Natural killer cell treated with Interleukin-12 subunit alpha and Interleukin-12 subunit beta and Interleukin-15 and Interleukin-18, amount 100 ng/mL, for 72 hours (primary cell): ENCODE measurements at places on chromosomes 7 and 10.
A peak's percentile ranks its signal among the peaks of the same experiment; 100 is the strongest.

GRCh38 chr7:138776166-138776833 lies 21.5 kb upstream of the TMEM213 start:
- no peak overlapping the region for H3K4me3 ChIP-seq
- no peak for DNase-seq
- no peaks in the 10 kb centered on the region for H3K4me1 ChIP-seq
- no peak overlapping the region for H3K27ac ChIP-seq

DNA sequence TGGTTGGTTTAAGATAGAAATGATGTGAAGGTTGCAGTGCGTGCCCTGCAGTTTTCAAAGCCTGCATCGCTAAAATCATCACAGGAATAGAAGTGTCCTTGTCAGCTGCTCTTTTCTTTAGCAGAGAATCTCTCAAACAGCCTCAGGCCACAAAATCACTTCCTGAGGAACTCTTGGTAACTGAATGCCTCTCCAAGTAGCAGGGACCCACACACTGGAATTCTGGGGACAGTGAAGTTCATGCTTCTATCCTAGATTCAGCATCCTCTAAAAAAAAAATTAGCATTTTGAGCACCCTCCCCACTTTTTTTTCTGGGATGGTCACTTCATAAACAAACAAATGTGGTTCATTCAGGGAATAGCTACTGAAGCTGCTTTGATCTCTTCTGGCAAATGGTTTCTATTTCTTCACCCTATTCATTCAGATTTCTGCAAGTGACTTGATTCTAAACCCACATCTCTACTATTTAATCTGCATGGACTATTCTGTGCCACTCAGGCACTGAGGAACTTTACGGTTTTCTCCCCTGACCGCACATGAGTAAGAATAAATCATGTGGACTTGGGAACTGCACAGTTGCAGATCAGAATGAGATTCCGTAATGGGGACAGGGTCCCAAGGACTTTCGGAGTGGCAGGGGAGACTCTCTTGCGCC lies 306.9 kb downstream of the FRMD4A start:
- no peak overlapping the region for H3K4me3 ChIP-seq
- peaks cover 3% of the 10 kb centered on the region for H3K36me3 ChIP-seq
- H3K27me3 ChIP-seq: peaks cover 56% of the 10 kb centered on the region
- DNase-seq: no peak

DNA sequence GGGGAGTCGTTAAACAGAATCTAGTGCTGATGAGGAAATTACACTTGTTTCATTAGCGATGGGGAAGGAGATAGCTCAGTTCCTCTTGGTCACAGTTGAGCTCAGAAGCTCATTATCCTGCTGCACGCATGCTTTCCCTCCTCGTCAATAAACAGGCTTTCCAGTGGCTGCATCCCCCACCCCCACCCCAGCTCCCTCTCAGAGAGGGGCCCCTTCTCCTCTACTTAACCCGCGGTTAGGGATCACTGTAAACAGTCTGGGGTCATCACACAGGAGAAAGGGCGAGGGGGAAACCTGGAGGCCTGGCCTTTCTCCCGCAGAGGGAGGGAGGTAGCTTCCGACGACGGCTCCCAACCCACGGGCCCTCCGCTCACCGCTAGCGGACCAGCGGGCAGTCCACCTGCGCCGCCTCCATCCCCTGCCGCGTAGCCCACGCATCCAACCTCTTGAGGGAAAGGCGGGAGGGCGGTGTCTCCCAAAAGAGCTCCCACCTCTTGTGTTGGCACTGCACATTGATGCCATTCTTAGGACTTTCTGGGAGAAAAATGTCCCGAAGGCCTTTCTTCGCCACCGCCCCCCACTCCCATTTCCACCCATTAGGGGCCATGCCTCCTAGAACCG lies 80.8 kb downstream of the PAX2 start:
- no peak overlapping the region for H3K27ac ChIP-seq
- no peaks in the 10 kb centered on the region for H3K36me3 ChIP-seq
- peaks cover 51% of the 10 kb centered on the region for H3K27me3 ChIP-seq
- H3K4me3 ChIP-seq: no peak overlapping the region
- peaks cover 23% of the 10 kb centered on the region for H3K4me1 ChIP-seq
- no peak for DNase-seq

- H3K36me3 ChIP-seq: no peaks in the 10 kb centered on the region
- H3K4me3 ChIP-seq: no peak overlapping the region
- no peak overlapping the region for H3K27ac ChIP-seq
- H3K27me3 ChIP-seq: no peaks in the 10 kb centered on the region
These were observed 225.2 kb downstream of the XPNPEP1 start for GRCh38 chr10:109698086-109698485.

GRCh38 chr7:36128448-36129047 lies 24.5 kb upstream of the EEPD1 start:
- no peak overlapping the region for H3K4me3 ChIP-seq
- peaks cover 29% of the 10 kb centered on the region for H3K27me3 ChIP-seq
- no peaks in the 10 kb centered on the region for H3K36me3 ChIP-seq
- H3K27ac ChIP-seq: no peak overlapping the region

DNA sequence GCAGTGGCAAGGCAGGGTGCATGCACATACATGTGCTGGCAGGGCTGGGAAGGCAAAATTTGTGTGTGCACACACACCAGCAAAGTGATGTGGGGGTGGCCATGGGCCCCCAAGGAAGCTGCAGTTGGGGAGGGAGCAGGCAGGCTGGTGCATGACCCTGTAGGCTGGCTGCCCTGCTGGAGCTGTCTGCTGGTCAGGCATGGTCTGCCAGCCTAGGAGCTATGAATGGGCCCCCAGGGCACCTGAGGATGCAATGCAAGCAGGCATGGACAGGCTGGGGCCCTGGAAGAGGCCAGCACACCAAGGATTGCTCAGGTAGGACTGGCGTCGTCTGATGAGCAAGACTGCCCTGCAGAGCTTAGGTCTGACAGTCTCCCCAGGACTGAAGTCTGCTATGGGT lies 18.2 kb upstream of the PPP1R3A start:
- H3K4me3 ChIP-seq: no peak overlapping the region
- no peak overlapping the region for H3K27ac ChIP-seq
- DNase-seq: no peak

GRCh38 chr7:116957874-116958273 lies 4.6 kb downstream of the ST7 start:
- no peak overlapping the region for H3K4me3 ChIP-seq
- H3K27me3 ChIP-seq: no peaks in the 10 kb centered on the region
- H3K4me1 ChIP-seq: peaks cover 37% of the 10 kb centered on the region
- no peak for DNase-seq

- no peak overlapping the region for H3K27ac ChIP-seq
These were observed 78.7 kb downstream of the PRLHR start for GRCh38 chr10:118516716-118517115.

DNA sequence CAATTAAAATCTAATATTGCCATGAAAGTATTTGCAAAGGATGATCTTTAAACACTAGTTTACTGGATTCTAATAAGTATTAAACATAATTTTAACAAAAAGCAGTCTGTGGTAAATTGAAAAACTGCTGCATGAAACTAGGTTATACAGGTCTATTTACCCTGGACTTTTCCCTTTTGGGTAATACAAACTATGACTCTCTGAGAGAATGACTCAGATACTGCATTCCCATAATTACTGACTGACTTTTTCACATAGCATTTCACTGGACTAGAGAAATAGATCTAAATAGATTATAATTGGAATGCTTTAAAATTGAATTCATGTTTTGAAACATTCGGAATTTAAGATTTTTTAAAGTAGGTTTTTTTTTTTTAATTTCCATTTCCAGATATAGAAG lies 395.7 kb downstream of the THSD7A start:
- no peaks in the 10 kb centered on the region for H3K36me3 ChIP-seq
- no peaks in the 10 kb centered on the region for H3K27me3 ChIP-seq
- no peak overlapping the region for H3K4me3 ChIP-seq
- DNase-seq: no peak

- H3K27me3 ChIP-seq: no peaks in the 10 kb centered on the region
- no peak overlapping the region for H3K4me3 ChIP-seq
- H3K4me1 ChIP-seq: peaks cover 19% of the 10 kb centered on the region
- peak overlapping the region; percentile 14 for H3K27ac ChIP-seq
- DNase-seq: no peak
These were observed 18.5 kb downstream of the RFC2 start for GRCh38 chr7:74235518-74236268.

DNA sequence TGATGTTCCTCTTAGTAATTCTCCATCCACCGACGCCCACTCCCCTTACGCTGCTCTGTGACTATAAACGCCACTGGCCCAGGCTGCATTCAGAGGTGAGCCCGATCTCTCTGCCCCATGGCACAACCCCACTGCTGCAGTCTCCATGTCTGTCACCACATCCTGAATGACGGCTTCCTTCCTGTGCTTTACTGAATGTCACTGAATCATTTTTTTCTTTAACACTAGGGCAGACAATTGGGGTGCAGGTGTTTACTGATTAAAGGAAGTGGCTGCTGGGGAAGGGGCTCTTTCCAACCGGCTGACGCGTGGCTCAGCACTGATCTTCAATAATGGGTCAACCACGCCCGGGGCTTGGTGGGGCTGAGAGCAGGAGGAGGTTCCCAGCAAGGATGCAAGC lies 208.3 kb downstream of the USP6NL start:
- peaks cover 4% of the 10 kb centered on the region for H3K36me3 ChIP-seq
- peaks cover 50% of the 10 kb centered on the region for H3K4me1 ChIP-seq
- peak; percentile 63 for DNase-seq
- H3K27me3 ChIP-seq: no peaks in the 10 kb centered on the region
- H3K27ac ChIP-seq: peak overlapping the region; percentile 87

DNA sequence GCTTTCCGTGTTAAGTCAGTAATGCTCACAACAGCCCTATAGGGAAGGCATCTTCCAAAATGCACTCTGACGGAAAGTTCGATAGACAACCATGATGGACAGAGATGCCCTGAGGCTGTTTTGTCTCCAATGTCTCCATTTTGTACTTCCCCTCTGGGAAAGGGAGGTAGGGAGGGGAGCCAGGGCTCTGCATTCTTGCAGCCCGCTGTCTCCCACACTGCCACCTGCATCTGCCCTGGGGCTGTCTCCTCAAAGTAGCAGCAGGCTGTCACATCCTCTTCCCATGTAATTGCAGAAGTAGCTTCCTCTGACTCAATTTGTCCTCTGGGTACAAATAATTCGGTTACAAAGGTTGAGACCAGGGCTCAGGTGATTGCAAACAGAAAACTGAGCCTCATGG lies 131.4 kb downstream of the GPAM start:
- no peak overlapping the region for H3K27ac ChIP-seq
- no peak for DNase-seq
- H3K27me3 ChIP-seq: peaks cover 4% of the 10 kb centered on the region
- H3K4me1 ChIP-seq: no peaks in the 10 kb centered on the region

DNA sequence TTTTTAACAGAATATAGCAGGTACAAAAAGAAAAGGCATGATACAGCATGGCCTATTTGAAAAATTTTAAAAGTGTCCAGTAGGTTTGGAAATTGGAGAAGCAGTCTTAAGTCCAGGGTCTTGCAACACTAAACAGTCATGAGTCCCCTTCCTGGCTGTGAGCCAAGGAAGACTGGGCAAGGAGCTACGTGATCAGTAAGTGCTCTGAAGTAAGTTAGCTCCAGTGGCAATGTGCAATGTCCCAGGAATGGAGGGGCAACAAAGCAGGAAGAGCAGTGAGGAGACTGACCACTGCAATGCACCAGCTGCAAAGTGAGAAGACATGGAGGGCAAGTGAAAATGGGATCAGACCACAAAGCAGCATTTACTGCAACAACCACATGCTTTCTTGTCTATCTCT lies 72.9 kb upstream of the GRID1 start:
- peaks cover 24% of the 10 kb centered on the region for H3K36me3 ChIP-seq
- H3K4me3 ChIP-seq: no peak overlapping the region
- H3K27me3 ChIP-seq: no peaks in the 10 kb centered on the region

DNA sequence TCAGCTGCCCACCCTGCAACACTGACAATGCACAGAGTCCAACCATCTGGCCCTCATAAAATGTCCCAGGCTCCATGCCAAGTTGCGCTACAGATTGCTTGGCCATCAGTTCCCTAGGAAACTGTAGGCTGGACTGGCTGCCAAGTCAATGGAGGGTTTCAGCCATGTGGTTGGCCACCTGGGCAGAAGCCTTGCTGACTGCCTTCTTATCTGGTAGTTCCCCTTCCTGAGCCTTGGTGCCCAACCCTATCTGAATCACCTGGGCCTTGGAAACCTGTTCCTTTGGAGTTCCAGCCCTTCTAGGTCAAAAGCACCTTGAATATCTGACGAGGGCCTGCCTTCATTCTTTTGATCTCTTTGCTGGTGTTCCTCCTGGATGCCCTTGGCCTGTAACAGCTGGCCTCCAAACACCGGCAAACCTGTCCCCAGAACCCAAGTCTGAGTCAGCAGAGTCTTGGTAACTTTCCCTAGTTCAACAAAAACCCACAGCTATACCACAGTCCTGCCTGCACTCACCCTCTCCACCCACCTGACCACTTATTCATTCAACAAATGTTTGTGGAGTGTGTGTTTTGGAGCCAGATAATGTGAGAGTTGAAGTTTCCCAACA lies 37.4 kb upstream of the KDM7A start:
- peak overlapping the region; percentile 24 for H3K27ac ChIP-seq
- no peaks in the 10 kb centered on the region for H3K36me3 ChIP-seq
- no peak for DNase-seq
- peaks cover 37% of the 10 kb centered on the region for H3K4me1 ChIP-seq

DNA sequence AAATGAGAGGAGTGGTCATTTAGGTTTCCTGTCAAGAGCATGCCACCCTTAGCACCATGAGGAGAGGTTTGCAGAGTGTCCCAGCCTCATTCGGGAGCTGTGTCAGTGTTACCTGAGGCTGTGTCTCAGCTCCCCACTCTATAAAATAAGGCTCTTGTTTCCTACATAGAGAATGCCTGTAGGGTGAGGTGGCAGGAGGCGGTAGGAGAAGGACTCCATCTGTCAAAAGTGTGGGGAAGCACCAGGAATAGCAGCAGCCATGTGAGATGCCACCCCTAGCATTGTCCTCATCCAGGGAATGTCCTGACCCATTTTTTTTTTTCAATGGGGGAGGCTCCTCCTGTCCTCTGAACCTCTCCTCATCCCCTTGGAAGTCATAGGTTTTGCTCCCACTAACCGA lies 451.2 kb downstream of the PLXNA4 start:
- no peaks in the 10 kb centered on the region for H3K36me3 ChIP-seq
- peaks cover 7% of the 10 kb centered on the region for H3K27me3 ChIP-seq
- no peak for DNase-seq
- H3K4me3 ChIP-seq: no peak overlapping the region
- H3K4me1 ChIP-seq: peaks cover 4% of the 10 kb centered on the region

DNA sequence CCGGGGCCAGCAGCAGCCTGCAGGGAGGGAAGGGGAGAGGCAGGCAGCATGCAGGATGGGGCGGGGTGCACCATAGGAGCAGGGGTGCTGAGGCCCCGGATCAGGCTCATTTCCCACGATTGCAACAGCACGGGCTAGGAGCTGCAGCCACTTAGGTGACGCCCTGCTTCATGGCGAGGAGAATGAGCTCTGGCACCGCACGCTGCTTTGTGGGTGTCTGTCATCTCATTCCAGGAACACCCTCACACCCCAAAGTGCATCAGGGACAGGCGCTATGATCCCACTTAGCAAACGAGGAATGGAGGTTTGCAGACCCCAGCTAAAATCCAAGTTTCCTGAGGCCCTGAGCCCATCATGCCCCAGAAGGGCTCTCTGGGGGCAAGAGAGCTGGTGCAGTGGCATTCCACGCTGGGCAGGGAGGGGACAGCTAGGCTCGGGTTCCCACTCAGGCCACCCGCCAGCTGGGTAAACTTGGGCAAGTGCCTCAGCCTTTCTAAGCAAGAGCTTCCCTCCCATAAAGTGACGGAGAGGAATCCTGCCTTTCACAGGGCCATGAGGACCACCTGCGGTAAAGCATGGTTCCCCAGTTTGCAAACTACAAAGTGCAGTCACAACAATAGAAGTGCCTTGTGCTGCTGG lies 9.3 kb downstream of the KCNH2 start:
- H3K27me3 ChIP-seq: peaks cover 20% of the 10 kb centered on the region
- no peaks in the 10 kb centered on the region for H3K4me1 ChIP-seq
- no peak overlapping the region for H3K4me3 ChIP-seq
- H3K36me3 ChIP-seq: no peaks in the 10 kb centered on the region
- no peak for DNase-seq
- H3K27ac ChIP-seq: no peak overlapping the region

GRCh38 chr10:91816981-91817380 lies 18.8 kb downstream of the TNKS2 start:
- H3K4me1 ChIP-seq: peaks cover 16% of the 10 kb centered on the region
- no peak overlapping the region for H3K4me3 ChIP-seq
- H3K27me3 ChIP-seq: no peaks in the 10 kb centered on the region
- DNase-seq: no peak
